Liver (tissue), 10 donors: ENCODE measurements at places on chromosomes 4 and X. TPM values are rescaled to one million over a fixed set of nuclear protein-coding genes. Genes with fewer than 3 reads are reported as not detected.
A peak's percentile ranks its signal among the peaks of the same experiment; 100 is the strongest.

HTT gene
- polyA plus RNA-seq = 9.3 TPM

PNPLA4 gene
- polyA plus RNA-seq = 15.2 TPM

AKAP14 gene
- not detected for polyA plus RNA-seq

FAM9C gene
- not detected for polyA plus RNA-seq

GNRHR gene
- polyA plus RNA-seq = 0.15 TPM

PRRG3 gene
- 0.01 TPM for polyA plus RNA-seq

PHKA1 gene
- 1.1 TPM for polyA plus RNA-seq

IL2RG gene
- polyA plus RNA-seq = 3.6 TPM

GRCh38 chrX:16100673-16101072 is 22.7 kb upstream of the GRPR start:
- no peaks in the 10 kb centered on the region for H3K27me3 ChIP-seq
- no peak overlapping the region for H3K27ac ChIP-seq
- no peak for DNase-seq

GRCh38 chr4:87188048-87188447 is 32.4 kb downstream of the KLHL8 start:
- H3K4me1 ChIP-seq = no peaks in the 10 kb centered on the region
- H3K27ac ChIP-seq = peak overlapping the region; percentile 63
- H3K36me3 ChIP-seq = no peaks in the 10 kb centered on the region
- H3K4me3 ChIP-seq = no peak overlapping the region

- H3K4me3 ChIP-seq = no peak overlapping the region
- DNase-seq = no peak
- H3K4me1 ChIP-seq = peaks cover 17% of the 10 kb centered on the region
- H3K27ac ChIP-seq = no peak overlapping the region
- no peaks in the 10 kb centered on the region for H3K27me3 ChIP-seq
These were observed 71.3 kb upstream of the IQCM start for GRCh38 chr4:149886786-149887490.

- H3K36me3 ChIP-seq = no peaks in the 10 kb centered on the region
- DNase-seq = no peak
- H3K4me3 ChIP-seq = no peak overlapping the region
- no peaks in the 10 kb centered on the region for H3K4me1 ChIP-seq
- H3K27ac ChIP-seq = no peak overlapping the region
These were observed 100.1 kb upstream of the CLNK start for GRCh38 chr4:10784621-10785020.

DNA sequence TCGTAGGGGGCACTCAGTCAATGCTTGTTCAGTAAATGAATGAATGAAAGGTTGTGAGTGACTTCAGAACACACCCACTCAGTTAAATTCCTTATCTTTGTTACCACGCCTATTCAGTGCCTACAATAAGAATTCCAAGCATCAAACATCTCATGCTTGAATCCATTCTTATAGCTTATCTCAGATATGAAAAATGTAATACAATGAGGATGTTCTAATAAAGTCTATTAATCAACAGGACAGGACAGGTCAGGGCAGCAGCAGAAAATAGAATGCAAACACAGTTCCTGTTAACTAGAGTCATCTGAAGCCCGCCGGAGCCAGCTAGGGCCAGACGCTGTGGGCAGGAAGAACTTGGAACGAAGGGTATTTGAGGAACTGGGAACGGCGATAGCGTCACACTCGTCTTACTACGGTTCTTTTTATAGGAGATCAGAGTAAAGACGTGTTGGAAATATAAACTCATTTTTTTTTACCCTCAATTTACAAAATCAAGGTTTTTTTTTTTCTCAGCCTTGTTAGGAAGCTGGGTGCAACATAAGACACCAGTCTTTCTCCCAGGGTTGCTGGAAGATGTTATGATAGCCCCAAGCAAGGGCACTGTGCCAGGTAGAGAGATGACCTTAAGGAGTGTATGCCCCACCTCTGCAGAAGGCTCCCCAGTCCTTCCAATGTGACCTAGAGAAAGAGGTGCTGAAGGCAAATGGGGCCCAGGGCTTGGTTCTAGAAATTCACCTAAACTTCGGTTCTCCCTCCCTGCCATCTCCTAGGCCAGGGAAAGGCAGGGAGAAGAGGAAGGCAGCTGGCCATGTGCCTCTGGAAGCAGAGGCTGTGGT is 48.3 kb downstream of the SEL1L3 start:
- H3K4me3 ChIP-seq = no peak overlapping the region
- no peaks in the 10 kb centered on the region for H3K36me3 ChIP-seq
- DNase-seq = no peak
- no peaks in the 10 kb centered on the region for H3K4me1 ChIP-seq
- H3K27ac ChIP-seq = no peak overlapping the region

DNA sequence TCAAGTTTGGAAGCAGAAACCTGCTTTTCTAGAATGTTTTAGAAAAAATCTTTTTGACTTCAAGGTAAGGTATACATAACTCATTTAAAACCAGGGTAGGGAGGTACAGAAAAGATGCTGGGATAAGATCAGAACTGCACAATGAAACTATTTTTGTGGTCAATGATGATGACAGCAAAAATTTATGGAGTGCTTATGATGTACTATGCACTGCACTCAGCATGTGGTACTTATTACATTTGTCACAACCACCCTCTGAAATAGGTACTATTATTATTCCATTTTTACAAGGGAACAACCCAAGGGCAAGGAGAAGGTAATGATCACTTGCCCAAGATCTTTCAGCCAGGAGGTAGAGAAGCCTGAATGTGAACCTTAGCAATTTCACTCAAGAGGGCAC is 8.0 kb downstream of the GPM6B start:
- no peaks in the 10 kb centered on the region for H3K4me1 ChIP-seq
- H3K36me3 ChIP-seq = no peaks in the 10 kb centered on the region
- H3K27me3 ChIP-seq = no peaks in the 10 kb centered on the region
- no peak for DNase-seq
- H3K4me3 ChIP-seq = no peak overlapping the region

GRCh38 chrX:20001588-20001987 is 10.7 kb upstream of the BCLAF3 start:
- no peak overlapping the region for H3K27ac ChIP-seq
- no peaks in the 10 kb centered on the region for H3K36me3 ChIP-seq

- no peak overlapping the region for H3K27ac ChIP-seq
- no peaks in the 10 kb centered on the region for H3K36me3 ChIP-seq
- H3K27me3 ChIP-seq = no peaks in the 10 kb centered on the region
- H3K4me3 ChIP-seq = no peak overlapping the region
These were observed 220.7 kb upstream of the EMCN start for GRCh38 chr4:100738196-100739165.

DNA sequence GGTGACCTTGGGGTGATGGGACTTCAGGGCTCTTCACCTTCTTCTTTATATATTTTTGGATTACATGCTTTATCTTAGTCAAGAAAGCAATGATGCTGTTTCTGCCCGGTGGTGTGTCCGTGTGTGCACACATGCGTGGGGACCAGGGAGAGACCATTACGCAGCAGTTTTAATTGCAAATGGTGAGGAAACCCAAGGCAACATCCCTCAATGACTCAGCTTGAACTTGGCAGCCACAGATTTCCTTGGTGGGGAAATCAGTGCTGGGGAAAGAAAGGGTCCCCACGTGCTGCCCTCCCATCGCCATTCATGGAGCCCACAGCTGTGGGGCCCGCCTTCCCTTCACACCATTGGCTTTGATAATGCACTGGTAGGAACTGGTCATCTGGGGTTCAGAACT is 46.2 kb upstream of the C4orf50 start:
- no peaks in the 10 kb centered on the region for H3K36me3 ChIP-seq
- no peak for DNase-seq
- no peaks in the 10 kb centered on the region for H3K27me3 ChIP-seq

GRCh38 chrX:122566401-122566800 is 617.7 kb upstream of the GRIA3 start:
- no peaks in the 10 kb centered on the region for H3K27me3 ChIP-seq
- H3K4me3 ChIP-seq = no peak overlapping the region
- H3K27ac ChIP-seq = no peak overlapping the region
- no peaks in the 10 kb centered on the region for H3K4me1 ChIP-seq
- no peak for DNase-seq

DNA sequence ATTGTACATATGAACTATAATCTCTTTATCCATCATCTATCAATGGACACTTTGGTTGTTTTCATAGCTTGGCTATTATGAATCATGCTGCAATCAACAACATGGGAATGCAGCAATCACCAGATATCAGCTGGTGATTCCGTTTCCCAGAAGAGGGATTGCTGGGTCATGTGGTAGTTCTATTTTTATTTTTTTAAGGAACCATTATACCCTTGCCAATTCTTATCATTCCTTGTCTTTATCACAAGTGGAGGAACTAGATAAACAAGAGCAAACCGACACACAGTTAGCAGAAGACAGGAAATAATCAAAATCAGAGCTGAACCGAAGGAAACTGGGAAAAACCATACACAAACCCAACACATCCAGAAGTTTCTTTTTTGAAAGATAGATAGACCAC is 14.5 kb upstream of the LNX1 start:
- no peaks in the 10 kb centered on the region for H3K27me3 ChIP-seq
- DNase-seq = no peak
- no peaks in the 10 kb centered on the region for H3K36me3 ChIP-seq
- H3K4me1 ChIP-seq = no peaks in the 10 kb centered on the region

- H3K36me3 ChIP-seq = no peaks in the 10 kb centered on the region
- H3K4me1 ChIP-seq = peaks cover under 1% of the 10 kb centered on the region
- H3K27me3 ChIP-seq = no peaks in the 10 kb centered on the region
- H3K4me3 ChIP-seq = no peak overlapping the region
These were observed 37.6 kb upstream of the MTM1 start for GRCh38 chrX:150530821-150531220.

DNA sequence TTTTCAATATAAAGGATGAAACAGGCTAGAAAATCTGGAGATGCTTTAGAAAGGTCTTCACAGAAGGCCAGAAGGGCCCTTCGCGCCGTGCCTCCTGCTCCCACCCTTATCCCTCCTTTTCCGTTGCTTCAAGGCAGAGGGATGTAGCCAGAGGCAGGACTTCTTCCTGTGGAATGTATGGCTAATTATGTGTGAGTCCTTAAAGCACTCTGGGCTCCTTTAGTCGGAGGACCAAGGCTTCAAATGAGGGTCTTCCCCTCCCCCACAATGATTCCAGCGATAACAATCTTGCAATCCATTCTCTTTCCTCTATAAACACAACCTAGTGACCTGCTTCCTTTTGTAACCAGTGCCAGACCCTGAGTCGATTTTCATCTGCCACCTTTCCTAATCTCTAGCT is 103.5 kb downstream of the GPC3 start:
- no peaks in the 10 kb centered on the region for H3K27me3 ChIP-seq
- no peaks in the 10 kb centered on the region for H3K36me3 ChIP-seq
- no peak overlapping the region for H3K4me3 ChIP-seq
- no peak overlapping the region for H3K27ac ChIP-seq
- DNase-seq = no peak

GRCh38 chr4:102665527-102665926 is 95.2 kb downstream of the MANBA start:
- no peak for DNase-seq
- H3K27me3 ChIP-seq = no peaks in the 10 kb centered on the region
- H3K36me3 ChIP-seq = peaks cover 24% of the 10 kb centered on the region
- no peak overlapping the region for H3K4me3 ChIP-seq
- H3K4me1 ChIP-seq = no peaks in the 10 kb centered on the region

DNA sequence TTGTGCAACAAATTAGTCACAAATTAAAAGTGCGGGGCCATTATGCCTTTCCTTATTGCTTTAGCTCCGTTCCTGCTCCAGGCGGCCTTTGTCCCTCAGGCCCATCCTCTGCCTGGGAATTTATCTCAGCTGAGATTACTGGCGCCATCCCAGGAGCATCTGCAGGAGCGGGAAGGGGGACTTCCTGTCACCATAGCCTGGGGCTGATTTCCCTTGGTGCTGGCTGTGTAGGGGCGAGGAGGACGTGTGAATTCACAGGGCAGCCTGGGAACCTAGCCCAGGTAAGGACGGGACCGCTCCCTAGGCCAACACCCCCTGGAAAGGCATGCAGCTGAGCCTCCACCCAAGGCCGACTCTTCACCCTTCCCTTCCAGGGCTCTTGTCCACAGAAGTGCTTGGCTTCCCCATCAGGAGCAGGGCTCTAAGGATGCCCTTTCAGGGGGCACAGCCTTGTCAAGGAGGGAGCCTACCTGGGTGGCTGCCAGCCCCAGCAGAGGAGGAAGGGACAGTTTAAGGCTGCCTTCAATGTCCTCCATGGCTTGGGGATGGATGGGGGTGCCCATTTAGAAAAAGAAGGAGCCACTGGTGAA is 72.6 kb upstream of the NKX1-1 start:
- H3K36me3 ChIP-seq = no peaks in the 10 kb centered on the region
- H3K4me1 ChIP-seq = no peaks in the 10 kb centered on the region
- H3K27me3 ChIP-seq = no peaks in the 10 kb centered on the region
- no peak for DNase-seq
- no peak overlapping the region for H3K27ac ChIP-seq
